ENCODE measurements at places on chromosomes 4 and X.

- DNase-seq, result peak; percentile 20
Measured at GRCh38 chr4:52659722-52660261, 691 bp upstream of the USP46 start.

- DNase-seq, result peak; percentile 82
Measured at GRCh38 chrX:118726887-118727685, at the start of gene IL13RA1. Gene IL13RA1 (plus strand): TSS chrX:118727606. CDS start chrX:118727639, 33 bp downstream.

DNA sequence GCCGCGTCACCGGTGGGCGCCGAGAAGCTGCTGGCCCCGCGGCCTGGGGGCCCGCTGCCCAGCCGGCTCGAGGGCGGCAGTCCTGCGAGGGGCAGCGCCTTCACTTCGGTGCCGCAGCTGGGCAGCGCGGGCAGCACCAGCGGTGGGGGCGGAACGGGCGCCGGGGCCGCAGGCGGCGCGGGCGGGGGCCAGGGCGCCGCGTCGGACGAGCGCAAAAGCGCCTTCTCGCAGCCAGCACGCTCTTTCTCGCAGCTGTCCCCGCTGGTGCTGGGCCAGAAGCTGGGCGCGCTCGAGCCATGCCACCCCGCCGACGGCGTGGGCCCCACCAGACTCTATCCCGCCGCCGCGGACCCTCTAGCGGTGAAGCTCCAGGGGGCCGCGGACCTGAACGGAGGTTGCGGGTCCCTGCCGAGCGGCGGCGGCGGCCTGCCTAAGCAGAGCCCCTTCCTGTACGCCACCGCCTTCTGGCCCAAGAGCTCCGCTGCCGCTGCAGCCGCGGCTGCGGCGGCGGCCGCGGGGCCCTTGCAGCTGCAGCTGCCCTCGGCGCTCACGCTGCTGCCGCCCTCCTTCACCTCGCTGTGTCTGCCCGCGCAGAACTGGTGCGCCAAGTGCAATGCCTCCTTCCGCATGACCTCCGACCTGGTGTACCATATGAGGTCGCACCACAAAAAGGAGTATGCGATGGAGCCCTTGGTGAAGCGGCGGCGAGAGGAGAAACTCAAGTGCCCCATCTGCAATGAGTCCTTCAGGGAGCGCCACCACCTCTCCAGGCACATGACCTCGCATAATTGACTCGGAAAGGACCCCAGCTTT is 5.6 kb downstream of the PRDM8 start:
- DNase-seq, result no peak

DNA sequence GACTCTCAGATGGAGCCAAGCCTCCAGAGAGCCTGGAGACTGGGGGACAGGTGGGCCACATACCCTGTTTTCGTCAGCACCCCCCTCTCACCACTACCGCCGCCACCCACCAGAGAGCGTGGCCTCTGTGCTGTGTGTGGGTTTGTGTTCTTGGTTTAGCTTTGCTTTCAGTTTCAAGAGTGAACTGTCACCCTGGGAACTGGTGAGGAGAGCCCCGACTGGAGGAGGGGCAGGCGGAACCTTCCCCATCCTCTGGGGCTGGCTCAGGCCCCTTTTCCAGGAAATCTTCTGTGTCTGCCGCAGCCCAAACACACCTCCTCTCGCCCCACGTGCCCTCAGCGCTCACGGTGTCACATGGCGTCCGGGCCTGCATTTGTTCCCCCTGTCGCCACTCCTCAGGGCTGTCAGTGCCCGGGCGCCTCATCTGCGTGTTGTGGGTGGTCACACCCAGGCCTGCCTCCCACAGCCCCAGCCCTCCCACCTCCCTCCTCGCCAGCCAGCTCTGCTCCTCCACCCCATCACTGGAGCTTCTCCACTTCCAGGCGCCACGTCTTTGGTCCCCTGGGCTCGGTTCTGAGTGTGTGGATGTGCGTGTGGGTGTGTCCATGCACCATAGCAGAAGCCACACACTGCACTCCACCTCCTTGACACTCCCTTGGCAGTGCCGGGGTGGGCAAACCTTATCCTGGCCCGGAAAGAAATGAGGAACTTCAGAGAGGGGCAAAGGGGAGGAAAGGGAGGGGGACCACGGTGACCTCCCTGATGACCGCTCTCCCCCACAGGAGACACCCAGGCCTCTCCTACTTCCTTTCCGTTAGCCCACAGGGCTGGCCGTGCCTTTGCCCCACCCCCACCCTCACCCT is 27.8 kb downstream of the ELF4 start:
- DNase-seq, result no peak

DNA sequence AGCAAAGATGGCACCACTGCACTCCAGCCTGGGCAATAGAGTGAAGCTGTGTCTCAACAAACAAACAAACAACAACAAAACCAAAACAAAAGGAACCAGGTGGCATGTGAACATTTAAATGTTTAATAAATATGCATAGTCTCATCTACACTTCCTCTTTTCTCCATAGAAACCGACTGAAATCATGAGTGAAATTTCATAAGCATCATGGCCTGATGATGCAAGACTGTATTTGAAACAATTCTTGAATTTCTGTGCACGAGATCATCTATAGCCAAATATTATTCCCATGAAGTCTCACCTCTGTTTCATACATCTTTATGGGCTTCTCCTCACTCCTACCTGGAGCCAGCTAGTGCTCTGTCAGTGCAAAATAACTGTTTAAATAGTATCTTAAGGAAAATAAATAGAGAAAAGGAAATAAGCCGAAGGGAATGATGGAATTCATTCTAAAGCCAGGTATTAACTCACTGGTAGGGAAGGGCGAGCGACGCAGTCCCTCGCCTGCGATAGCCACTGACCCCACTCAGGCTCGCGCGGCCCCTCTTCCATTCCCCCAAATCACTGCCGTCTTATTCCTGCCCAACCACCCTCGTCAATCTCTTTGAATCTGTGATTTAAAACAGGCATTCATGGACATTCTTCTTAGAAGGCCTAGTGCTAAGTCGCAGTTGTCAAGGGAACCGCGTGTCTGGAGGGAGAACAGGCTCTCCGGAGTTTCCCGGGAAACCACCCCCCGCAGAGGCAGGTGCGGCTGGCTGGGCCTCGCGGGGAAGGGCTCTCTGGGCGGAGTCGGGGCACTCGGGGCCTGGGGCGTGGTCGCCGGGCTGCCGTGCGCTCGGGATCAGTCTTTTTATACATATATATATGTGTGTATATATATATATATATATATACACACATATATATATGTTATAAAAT is 52.4 kb upstream of the TRIM2 start:
- peak; percentile 73 for DNase-seq

DNA sequence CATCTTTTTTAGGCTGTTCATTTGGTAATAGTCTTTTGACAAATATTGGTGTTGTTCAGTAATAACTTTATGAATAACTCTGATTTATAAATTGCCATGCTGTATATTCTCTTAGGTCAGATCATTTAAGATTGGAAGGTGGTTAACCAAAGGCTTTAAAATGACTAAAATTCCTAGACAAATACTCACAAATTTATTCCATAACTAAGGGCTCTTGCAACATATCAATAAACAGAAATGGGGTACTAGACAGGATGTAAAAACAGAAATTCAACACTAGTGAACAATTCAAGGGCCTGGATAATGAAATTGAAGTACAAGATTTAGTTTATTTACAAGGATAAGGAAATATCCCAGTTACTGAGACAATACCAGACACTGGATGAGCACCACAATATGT is 328.6 kb downstream of the PCDH19 start:
- peak; percentile 52 for DNase-seq

DNA sequence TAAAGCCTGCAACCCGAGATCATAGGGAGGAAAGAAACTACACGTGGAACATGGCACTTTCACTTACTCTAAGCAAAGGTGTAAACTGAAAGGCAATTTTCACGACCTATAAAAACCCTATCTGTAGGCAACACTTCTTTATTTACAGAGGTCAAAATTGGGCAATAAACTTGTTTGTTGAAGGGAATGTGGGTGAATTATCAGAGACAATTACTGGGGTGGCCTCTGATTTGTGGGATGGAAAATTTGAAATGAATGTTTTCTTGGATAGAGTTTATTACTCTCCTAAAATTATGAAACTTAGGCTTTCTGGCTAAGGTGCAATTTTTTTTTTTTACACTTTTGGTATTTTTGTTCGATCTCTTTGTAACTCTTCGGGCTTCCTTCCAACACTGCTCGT is 734.1 kb upstream of the TENM3 start:
- DNase-seq, result no peak
